Mesenteric fat pad (tissue), 1 donor: ENCODE measurements at places on chromosomes 2 and 18. TPM values are rescaled to one million over a fixed set of nuclear protein-coding genes. Genes with fewer than 3 reads are reported as not detected.

SLC25A12 gene
- 12.2 TPM for total RNA-seq

SLC66A2 gene
- 85.9 TPM for total RNA-seq

CACNB4 gene
- total RNA-seq: 1.7 TPM

ZNF396 gene
- total RNA-seq: 1.7 TPM

FAM124B gene
- total RNA-seq: 4.1 TPM

NRP2 gene
- total RNA-seq: 66.7 TPM

RNMT gene
- 23.2 TPM for total RNA-seq

DNA sequence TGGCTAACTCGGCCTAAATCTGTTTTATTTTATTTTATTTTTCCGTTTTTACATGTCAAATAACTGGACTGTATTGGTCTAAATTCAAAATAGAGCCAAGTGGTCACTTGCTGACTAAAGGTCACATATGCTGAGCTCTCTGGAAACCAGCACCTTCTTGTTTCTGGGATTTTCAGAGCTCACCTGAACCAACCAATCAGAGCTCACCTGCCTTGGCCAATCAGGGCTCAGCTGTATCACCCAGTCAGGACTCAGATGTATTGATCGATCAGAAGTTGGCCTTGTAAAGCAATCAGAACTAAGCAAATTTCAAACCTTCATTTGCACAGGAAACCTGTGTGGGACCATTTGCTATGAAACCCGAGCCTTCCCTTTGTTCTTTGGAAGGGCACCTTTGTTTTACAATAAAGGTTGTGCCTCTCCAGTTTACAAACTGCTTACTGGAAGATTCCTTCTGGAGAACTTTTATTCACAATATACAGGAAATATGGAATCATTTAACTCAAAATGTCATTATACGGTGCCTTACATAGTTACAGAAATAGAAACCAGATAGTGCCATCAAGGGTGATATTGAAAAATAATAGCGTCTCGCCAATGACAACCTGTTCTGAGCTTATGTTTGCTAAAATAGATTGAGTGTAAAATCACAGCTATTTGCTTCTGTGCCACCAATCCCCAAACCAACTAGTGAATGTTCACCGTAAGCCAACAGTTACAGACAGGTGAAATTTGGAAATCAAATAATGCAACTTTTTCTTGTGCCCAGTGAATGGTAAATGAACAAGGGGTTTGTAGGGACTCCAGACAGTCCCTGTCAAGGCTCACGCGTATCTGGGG is 17.3 kb upstream of the PSD4 start:
- DNase-seq: no peak

- no peak for DNase-seq
These were observed 32.9 kb downstream of the RMC1 start for GRCh38 chr18:23536204-23536603.

DNA sequence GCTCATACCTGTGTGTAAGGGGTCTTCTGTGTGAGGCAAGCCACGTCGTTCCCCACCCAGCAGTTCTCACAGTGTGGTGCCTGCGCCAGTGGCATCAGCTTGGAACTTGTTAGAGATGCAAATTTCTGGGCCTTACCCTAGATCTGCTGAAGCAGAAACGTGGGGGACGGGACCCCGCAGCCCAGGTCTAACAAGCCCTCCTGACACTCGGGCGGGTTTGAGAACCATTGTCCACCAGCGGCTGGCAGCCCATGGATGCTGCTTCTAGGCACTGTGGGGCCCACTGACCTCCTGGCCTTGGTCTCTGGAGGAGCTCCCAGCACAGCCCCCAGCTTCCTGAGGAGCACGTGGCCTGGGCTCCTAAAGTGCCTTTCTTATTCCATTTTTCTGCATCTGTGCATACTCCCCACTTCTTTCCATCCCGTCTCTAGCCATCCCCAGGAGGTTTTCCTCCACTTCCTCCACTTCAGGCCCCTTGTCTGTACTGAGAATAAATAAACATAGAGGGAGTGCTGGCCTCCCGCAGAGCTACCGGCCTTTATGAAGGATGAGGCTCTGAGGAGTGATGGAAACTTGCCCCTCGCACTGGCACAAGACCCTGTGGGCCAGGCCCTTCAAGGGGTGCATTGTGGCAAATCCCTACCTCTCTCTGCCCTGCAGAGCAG is 94.3 kb downstream of the GALR1 start:
- no peak for DNase-seq

DNA sequence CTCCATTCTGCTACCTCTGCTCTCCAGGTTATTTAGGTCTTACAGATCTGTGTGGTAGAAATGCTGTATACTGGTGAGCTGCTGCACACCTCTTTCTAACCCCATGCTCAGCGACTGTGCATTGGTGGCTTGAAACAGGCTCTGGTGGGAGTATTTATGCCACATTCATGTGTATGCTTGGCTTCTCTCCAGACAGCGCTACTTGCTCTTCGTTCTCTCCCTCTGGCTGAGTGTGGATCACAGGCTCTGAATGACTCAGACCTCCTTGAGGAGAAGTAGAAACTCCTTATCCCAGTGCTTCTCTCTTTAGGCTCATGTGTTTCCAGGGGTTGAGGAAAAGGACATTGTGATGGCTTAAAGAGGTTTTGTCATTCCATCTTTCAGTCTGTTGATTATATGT is 54.9 kb downstream of the FHOD3 start:
- no peak for DNase-seq

- no peak for DNase-seq
These were observed 300.4 kb upstream of the FANCL start for GRCh38 chr2:58541511-58541910.

DNA sequence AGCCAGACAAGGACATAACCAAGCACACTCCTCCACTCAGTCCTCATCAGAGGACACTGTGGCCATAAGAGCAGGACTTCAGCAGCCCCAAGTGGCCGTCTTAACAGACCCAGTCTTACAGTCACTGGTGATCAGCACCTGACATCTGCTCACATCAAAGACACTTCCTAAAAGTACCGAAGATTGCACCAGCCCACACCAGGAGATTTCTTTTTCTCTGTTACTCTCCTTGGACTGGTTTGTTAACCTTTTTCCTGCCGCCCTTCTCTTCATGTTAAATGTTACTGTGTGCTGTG is 44.1 kb downstream of the MRPS5 start:
- DNase-seq: no peak

DNA sequence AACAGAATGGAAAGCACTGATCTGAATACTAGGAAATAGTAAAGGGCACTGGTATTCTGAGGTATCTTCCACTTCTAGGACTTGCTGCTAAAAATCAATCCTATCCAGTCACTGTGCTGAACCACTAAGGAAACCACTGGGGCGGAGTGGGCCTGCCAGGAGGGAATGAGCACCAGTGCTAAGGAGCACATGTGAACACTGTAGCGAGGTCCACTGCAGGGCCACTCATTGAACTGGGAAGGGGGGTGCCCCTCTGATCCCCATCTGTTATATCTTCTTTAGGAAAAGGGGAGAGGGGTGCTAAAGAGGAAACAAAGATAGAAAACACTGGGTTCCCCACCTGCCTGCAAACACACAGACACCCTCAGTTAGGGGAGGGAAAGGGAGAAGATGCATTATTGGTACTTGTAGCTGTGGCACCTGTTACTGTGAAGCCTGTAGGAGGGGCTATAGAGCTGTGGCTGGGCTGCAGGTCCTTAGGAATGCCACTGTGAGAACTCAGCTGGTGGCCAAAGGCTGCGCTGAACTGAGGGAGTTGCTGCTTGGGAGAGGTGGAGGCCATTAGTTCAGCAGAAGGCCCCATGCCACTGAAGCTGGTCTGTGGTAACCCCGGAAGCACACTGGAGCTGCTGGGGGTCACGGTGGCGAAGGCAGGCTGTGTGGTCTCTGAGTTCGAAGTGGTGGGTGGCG is 81.8 kb downstream of the INO80D start:
- DNase-seq: no peak

DNA sequence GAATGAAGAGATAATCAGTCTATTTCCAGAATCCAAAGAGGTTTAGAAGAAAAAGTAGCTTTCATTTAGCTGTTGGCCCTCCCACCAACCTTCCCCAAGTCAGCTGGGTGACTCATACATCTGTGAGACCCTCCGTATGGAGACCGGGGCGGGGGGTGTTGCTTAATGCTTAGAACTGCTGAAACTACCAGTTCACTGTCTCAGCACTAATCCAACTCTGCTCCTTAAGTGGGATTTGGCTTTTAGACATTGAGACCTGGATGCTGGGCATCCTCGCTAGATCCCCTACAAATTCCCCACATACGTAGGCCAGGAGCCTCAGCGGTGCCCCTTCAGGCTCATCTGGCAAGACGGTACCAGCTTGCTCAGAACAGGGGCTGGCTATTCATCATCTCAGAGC is at the start of gene SAG:
SAG (plus strand) TSS at position 252 of the 400 bp plus-strand sequence. CDS start 1,374 bp downstream, outside the sequence.
- no peak for DNase-seq

DNA sequence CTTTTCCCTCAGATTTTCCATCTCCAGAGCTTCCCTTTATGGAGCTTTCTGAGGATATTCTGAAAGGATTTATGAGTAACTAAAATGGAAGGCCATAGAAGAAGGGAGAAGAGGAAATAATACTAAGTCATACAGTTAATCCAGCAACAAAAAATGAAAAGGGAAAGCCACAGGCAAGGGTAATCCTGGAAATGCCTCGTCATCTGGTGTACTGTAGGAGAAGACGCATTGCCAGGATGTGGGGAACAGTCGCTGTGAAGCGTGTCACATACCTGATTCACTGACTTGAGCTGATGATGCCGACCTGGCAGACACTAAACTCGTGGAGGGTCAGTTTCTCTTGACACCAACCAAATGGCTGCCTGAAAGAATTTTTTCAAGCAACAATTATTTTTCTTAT is 34.7 kb upstream of the ALPP start:
- no peak for DNase-seq

DNA sequence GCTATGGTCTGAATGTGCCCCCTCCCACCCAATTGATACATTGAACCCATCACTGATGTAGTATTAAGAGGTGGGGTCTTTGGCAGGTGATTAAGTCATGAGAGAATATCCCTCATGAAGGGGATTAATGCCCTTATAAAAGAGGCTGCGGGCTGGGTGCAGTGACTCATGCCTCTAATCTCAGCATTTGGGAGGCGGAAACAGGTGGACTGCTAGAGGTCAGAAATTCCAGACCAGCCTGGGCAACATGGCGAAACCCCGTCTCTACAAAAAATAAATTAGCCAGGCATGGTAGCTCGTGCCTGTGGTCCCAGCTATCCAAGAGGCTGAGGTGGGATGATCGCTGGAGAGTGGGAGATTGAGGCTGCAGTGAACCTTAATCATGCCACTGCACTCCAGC is 14.3 kb downstream of the POLR2D start:
- no peak for DNase-seq

- DNase-seq: no peak
These were observed 164.9 kb upstream of the LRRTM1 start for GRCh38 chr2:80469428-80469827.

DNA sequence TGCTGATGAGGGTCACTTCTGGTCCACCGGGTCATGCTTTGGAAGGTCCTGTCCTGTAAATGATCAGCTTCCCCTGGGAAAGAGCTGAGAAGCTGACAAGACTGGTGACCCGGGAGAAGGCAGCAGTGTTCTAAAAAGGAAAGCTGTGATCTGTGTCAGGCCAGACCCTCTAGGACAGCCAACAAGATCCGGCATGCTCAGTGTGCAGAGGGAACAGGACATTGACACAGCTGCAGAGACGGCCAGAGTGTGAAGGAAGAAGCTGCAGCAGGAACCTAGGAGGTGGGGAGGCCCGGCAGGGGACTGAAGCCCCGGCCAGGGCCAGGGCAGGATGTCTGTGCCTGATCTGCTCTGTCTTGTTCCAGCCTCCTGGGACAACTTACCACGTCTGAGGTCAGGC is 372.7 kb upstream of the ID2 start:
- no peak for DNase-seq

DNA sequence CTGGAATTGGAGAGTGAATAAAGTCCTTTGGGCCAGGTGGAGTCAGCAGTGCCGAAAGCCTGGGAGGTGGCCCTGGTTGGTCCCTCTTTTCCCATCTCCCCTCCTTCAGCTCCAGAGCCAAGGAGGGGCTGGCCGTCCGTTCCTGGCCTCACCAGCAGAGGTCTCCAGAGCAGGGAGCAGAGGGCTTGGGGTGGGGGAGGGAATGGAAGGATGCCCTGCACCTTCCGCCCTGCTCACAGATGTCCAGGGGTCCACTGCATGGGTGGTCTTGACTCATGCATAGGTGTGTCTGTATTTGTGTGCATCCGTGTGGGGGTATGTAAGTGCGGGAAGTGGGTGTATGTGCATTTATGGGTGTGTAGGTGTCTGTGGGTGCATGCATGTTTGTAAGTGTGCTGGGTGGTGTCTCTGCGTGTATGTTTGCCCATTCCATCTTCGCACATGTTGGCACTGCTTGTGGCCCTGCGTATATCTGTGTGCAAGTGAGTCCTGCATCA is 201.8 kb downstream of the ZFP36L2 start:
- DNase-seq: no peak

DNA sequence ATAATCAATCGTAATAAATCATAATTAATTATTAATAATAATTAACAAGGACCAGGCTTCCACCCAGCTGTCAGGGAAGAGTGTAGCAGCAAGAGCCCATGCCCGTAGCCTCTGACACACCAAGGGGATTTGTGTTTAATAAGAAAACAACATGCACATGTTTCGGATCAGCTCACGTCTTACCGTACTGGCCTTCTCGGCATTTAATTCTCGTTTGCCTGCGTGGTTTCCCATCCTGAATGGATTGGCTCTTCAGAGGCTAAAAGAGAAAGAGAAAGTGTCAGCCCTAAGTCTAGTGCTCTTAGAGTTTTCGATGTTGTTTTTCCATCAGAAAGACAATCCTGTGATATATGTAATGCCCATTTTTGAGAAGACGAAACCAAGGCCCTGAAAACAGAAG is 27.6 kb downstream of the MBP start:
- DNase-seq: no peak

- no peak for DNase-seq
These were observed 204.4 kb downstream of the SRBD1 start for GRCh38 chr2:45406621-45407020.

DNA sequence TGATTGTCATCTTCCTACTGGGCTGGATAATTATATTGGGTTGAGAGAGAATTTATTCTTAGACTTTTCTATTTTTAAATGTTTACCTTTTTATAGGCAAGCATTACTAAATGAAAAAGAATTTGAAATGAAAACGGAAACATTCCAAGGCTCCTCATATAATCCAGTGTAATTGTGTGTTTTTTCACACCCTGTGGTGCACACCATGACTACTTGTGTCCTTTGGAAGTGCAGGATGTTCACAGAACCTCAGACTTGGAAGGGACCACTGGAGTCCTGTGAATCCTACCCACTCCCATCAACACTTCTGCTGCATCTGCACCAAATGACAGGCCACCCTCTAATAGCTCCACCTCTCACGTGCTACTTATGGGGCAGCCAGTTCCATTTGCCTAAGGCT is 48.0 kb downstream of the NAT8 start:
- DNase-seq: no peak

DNA sequence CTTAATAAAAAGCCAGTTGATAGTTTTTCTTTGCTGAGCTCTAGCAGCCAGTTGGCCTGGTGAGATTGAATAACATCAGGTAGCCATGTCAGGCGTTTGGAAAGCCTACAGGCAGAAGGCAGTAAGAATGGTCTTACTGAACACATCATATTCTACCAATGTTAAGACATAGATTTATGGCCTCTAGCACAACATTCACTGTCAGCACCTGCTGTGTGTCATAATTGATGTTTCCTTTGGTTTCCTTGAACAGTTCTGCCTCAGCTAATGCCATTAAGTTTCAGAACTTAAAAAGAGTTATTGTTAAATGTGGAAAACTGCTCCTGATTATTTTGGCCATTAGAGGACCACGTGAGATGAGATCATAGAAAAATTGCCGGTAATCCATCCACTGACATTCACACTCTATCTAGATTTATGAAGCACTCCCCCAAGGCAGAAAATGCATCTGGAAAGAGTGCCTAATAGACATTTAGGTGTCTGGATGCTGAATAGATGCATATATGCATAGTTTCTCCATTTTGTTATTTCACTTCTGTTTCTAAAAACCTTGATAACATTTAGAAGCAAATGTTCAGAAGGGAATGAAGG is 434.7 kb downstream of the PTPRM start:
- no peak for DNase-seq
